ENCODE measurements at places on chromosomes 2 and 18.

DNA sequence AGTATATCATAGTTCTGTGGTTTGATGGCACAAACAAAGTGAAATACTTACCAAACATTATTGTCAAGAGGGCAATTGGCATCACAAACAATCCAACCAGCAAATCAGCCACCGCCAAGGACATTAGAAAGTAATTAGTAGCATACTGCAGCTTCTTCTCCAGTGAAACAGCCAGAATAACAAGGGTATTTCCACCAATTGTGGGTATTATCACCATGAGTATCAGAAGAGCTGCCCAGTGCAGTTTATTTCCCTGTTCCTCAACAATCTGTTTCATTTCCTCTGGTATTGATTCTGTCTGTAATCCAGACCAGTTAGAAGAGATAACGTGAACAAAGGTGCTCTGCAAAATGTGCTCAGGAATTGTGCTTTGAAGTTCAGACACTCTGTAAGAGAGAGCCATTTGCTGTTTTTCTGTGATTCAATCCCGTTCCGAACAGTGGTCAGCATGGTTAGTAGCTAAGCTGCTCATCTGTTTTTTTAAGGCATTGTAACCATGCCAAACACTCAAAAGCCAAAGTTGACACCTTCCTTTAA lies 1.4 kb downstream of the HTR2B start:
- DNase-seq: no peak

GRCh38 chr2:62204998-62205496 lies 9.1 kb downstream of the B3GNT2 start:
- no peak for DNase-seq

GRCh38 chr2:161044921-161045320 lies 115.3 kb upstream of the TANK start:
- DNase-seq: no peak

DNA sequence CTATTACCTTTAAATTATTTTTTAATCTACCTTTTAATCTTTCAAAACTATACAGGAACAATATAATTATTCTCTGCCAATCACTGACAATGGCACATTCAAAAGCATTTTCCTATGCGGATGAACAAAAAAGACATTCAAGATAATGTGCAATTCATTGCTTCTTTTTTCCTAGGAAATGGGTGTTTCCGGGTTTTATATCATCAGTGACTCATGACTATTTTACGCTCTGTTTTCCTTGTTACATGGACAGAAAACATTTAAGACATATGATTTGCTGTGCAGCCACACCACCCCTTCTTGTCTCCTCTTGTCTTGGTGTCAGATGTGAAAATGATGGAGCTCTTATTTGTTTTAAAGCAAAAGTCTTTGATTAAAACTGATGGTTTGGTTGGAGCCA lies 184.7 kb upstream of the LINC00305 start:
- DNase-seq: no peak

- no peak for DNase-seq
These were observed 118.4 kb downstream of the TSN start for GRCh38 chr2:121873864-121874263.

GRCh38 chr18:44823286-44823685 lies 142.6 kb downstream of the SETBP1 start:
- no peak for DNase-seq
